ENCODE measurements at places on chromosomes 4 and X. TPM values are rescaled to one million over a fixed set of nuclear protein-coding genes. Genes with fewer than 3 reads are reported as not detected.

MAGEB10 gene
- not detected for total RNA-seq

SAGE1 gene
- not detected for total RNA-seq

PDE6B gene
- 0.97 TPM for total RNA-seq

DNA sequence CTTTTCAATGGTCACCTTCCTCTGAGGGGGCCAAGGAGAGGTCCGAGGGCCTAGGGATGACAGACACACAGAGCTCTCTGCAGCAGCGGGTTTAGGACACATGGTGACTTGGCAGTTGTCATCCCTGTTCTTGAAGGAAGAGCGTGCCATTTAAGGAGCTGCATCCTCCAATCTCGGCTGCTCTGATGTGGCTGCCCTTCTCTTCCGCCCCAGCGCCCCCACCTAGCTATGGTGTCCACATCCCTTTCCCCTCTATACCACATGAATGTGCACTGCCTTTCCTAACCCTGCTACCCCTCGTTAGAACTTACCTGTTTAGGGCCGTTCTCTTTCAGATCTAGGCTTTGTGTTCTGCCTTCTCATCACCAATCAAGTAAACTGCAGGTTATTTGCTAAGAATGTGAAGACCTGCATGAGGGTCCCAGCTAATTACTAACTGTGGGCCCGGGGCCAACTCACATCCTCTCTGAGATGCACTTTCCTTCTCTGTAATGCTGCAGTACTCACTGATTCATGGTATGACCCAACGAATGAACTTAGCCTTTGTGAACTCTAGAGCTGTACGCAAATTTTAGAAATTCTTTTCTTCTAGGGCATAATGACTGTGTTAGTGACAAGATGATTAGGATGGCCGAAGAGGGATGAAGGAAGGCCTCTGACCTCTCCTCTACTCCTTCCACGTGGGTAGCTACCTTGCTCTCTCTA, 38.2 kb downstream of the CHST7 start:
- H3K27ac ChIP-seq, result no peak overlapping the region
- no peak for DNase-seq
- H3K27me3 ChIP-seq, result no peaks in the 10 kb centered on the region
- H3K36me3 ChIP-seq, result no peaks in the 10 kb centered on the region
- H3K4me3 ChIP-seq, result no peak overlapping the region

GRCh38 chr4:100306018-100306417, 115.8 kb upstream of the DDIT4L start:
- no peaks in the 10 kb centered on the region for H3K36me3 ChIP-seq
- H3K27ac ChIP-seq, result no peak overlapping the region
- H3K27me3 ChIP-seq, result no peaks in the 10 kb centered on the region
- no peak overlapping the region for H3K4me3 ChIP-seq

Measured in right lobe of liver (tissue), 6 donors.